ENCODE measurements at places on chromosomes 3 and 15.

DNA sequence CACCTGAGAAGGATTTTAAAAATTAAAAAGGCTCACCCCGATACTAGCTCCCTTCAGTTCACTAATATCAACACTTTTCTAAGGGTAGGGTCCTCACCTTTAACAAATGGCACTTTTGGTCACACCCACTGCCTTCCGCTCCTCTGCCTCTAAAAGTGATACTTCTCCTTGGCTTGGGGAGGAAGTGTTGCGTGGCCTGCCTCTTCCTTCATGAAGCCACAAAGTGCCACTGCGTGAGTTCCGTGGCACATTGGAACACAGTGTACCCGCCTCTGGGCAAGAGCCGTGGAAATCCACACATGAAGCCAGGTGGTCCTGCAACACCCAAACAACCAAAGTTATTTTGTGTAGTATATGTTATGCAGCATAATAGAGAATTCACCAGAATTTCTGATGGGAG lies 3.9 kb downstream of the B4GALT4 start:
- DNase-seq, result no peak

GRCh38 chr3:57268416-57268815 lies 24.1 kb downstream of the ASB14 start:
- DNase-seq, result no peak

DNA sequence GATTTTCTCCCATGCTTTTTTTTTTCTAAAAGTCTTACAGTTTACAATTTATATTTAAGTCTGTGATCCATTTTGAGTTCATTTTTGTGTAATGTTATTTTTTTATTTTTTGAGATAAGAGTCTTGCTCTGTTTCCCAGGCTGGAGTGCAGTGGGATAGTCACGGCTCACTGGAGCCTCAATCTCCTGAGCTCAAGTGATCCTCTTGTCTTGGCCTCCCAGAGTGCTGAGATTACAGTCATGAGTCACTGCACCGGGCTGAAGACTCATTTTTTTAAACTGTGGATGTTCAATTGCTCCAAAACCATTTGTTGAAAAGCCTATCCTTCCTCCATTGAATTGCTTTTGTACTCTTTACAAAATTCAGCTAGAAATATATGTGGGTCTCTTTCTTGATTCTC lies 19.5 kb downstream of the LNP1 start:
- no peak for DNase-seq

DNA sequence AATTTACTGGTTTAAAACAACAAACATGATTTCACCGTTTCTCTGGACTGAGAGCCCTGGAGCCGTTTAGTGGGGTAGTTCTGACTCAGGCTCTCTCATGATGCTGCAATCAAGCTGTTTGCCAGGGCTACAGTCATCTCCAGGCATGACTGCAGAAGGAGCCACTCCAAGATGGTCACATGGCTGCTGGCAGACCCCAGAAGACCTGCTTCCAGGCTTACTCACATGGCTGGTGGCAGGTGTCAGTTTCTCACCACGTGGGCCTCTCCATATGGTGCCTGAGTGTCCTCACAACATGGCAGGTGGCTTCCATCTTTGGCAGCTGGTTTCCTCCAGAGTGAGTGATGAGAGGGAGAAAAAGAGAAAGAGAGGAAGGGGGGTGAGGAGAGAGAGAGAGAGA lies 378.3 kb upstream of the RGMA start:
- DNase-seq, result peak; percentile 100

GRCh38 chr3:14141602-14142341 lies 16.9 kb downstream of the TMEM43 start:
- DNase-seq, result no peak

DNA sequence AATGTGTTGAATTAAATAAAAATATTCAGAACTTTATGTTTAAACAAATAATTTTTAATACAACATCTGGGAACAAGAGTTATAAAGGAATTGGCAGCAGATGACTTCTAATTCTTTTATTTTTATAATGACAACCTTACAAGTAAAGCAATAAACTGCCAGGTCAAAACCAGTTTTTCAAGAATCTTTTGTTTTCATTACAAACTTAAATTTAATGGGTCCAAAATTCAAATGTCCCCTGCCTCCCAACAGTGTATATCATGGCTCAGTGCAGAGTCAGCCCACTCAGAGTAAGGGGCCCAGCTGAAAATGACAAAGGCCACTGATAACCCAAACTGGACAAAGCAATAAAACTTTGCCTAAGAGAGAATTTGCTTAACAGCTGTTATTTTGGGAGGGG lies 81.5 kb downstream of the STRIT1 start:
- DNase-seq, result no peak

- no peak for DNase-seq
Measured at GRCh38 chr3:33921608-33922007, 123.2 kb downstream of the PDCD6IP start.

DNA sequence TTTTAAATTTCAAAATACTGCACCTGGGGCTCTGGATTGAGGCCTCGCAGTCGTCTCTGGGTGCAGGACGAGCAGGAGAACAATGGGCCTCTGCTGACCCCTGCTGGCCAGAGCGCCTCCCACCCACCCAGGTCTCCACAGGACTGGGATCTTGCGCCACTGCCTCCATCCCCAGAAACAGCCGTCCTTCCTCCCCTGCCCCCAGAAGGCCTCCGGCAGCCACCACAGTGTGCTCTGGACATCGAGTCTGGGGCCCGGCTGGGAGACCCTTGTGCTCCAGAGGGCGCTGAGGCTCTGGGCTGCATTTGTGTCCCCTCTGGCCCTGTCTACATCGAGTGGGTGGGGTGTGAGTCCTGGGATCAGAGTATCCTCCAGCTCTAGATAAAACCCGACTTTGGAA lies 6.7 kb upstream of the ACSBG1 start:
- DNase-seq, result peak; percentile 83

- DNase-seq, result no peak
Measured at GRCh38 chr15:90650956-90651689, 66.0 kb upstream of the BLM start.

- DNase-seq, result no peak
Measured at GRCh38 chr15:98138910-98139309, 178.4 kb downstream of the ARRDC4 start.

GRCh38 chr3:106827515-106828213 lies 549.6 kb upstream of the CCDC54 start:
- no peak for DNase-seq

GRCh38 chr3:167866331-167866730 lies 130.8 kb downstream of the SERPINI1 start:
- no peak for DNase-seq

- DNase-seq, result peak; percentile 80
Measured at GRCh38 chr3:115999613-116000012, 376.3 kb downstream of the GAP43 start.

DNA sequence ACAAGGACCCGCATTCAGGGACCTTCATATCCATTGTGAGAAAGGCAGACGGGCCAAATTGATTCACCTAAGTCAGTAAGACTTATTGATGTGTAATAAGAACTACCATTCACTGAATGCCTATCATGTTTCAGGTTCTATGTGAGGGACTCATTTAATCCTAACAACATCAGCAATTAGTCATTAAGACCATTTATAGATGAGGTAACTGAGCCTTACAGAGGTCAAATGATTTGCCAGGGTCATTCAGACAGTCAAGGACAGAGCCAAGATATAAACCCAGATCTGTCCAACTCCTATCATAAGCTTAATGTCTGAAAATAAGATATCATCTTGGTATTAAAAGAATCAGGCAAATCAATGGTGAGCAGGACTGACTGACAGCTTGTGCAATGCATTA lies 453.8 kb downstream of the MAGI1 start:
- no peak for DNase-seq

DNA sequence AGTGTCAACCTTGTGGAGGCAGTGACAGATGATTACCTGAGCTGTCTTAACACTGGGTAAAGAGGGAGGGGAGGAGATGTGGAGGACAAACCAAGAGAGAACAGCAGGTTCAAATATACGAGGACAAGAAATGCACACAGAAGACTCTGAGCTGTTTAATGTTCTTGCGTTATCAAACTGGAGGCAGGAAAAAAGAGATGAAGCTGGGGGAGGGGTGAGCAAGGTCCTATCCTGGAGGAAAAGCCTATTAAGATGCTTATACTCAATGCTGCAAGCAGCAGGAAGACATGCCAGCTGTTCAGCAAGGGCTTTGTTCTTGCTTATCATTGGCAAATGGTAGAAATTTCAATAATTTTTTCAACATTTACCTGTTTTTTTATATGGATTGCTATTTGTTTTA lies 345.7 kb upstream of the TRIM42 start:
- DNase-seq, result peak; percentile 63

DNA sequence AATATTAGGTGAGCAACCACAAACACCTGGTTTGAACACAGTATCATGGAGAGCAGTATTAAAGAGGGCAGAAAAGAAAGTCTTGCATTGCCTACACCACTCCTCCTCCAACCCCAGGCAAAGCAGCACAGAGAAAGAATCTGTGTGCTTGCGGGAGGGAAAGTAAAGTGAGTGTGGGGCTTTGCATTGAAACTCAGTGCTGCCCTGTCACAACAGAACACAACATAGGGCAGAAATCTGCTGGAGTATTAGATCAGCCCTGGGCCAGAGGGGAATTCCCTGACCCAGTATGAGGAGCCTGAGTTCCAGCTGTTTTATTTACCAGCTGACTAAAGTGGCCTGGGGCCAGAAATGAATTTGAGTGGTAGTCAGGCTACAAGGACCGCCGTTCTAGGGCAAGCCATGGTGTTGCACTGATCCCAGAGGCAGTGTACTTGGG lies 75.5 kb downstream of the SPATA16 start:
- DNase-seq, result no peak

DNA sequence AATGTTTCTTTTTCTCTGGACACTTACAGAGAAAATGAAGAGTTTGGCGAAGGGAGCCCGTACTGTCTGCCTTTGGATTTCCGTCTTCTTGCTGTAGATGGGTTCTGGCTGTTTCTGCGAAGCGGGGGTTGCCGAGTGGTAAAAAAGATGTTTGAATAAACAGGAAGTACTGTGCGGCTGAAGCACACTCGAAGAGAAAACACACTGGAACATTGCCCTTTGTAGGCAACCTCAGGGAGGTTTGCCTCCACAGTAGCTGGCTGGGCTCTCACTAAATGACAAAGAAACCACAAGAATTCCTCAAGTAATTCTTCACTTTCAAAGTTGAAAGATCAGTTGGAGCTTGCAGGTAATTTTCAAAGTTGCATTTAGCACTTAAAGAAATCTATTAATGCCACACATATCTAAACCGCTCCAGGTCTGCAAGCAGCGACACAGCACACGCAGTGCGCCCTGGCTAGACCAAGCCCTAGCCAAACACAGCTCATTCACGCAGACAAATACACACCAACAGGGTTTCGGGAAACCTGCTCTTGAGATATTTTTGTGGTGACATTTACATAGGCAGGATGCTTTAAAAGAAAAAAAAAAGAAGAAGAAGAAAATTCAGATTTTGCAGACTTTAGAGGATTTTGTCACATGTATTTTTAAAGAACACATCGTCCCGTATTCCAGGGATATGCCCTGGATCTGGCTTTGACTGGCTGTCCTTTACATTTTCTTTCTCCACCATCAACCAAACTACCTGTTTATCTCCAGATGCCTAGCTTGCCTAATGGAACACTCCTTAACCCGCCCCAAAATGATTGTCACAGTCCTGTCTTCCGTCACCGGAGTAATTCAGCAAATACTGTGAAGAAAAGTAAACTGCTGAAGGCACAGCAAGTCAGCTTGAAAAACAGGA lies 452.8 kb downstream of the FOXP1 start:
- DNase-seq, result no peak

- DNase-seq, result peak; percentile 79
Measured at GRCh38 chr15:63166219-63166618, 8.9 kb upstream of the RPS27L start.
